ENCODE measurements at places on chromosomes 4 and X. TPM values are rescaled to one million over a fixed set of nuclear protein-coding genes. Genes with fewer than 3 reads are reported as not detected.

The BEX1 gene
- 1.2 TPM for total RNA-seq

The TMSB15B gene
- total RNA-seq: 3.9 TPM

The NDST3 gene
- 6.5 TPM for total RNA-seq

The RAB40A gene
- 11.3 TPM for total RNA-seq

- no peak for DNase-seq
These were observed 23.9 kb upstream of the MSN start for GRCh38 chrX:65643531-65644052.

DNA sequence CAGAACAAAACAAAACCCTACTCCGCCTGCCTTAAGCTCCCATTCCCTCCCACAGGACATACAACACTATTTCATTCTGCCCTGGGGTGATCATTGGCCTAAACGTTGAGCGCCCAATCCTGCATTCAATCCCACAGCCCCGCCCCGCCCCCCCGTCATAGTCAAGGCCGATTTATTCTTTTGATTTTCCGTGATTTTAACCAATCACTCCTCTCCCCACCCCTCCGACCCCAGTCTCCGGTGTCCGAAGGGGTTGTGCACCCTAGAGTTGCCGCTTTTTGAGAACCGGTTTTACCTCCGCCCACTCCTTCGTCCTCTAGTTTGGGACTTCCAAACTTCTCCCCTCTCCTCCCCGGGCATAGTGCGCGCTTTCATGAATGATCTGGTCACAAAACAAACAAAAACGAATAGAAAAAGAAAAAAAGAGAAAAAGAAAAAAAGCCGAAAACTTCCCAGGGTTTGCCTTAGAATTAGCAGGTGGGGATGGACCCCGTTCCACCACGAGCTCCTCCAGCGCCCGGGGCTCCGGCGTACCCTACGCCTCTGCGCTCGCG, 446 bp upstream of the UBE2A start:
- peak; percentile 66 for DNase-seq

DNA sequence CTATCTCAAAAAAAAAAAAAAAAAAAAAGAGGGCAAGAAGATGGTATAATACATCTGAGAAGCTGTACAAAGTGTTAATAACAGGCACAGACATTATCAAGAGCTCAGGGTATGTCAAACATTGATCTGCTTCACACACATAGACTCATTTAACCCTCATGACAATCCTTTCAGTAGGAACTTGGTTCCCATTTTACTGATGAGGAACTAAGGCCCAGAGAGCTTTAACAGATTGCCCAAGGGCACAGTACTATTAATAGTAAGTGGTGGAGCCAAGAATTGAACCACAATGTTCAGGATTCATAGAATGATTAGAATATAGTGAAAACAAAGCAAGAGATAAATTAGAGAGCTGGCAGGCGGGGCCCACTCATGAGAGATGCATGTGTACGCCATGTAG, 154.4 kb downstream of the EFHC2 start:
- no peak for DNase-seq

GRCh38 chr4:124191329-124191728, 521.2 kb downstream of the ANKRD50 start:
- no peak for DNase-seq

- DNase-seq: no peak
These were observed 364.5 kb upstream of the MAD2L1 start for GRCh38 chr4:120431180-120431579.

DNA sequence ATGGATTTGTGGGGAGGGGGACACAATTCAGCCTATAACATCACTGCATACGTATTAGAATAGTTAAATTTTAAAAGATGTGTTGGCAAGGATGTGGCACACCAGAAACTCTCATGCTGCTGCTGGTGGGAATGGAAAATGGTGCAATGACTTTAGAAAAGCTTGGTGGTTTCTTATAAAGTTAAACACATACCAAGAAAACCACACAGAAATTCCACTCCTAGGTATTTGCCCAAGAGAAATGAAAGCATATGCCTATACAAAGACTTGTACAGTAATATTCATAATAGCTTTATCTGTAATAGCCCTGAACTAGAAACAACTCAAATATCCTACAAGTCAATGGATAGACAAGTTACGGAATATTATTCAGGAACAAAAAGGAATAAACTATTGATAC, 71.3 kb upstream of the PDHA1 start:
- no peak for DNase-seq

DNA sequence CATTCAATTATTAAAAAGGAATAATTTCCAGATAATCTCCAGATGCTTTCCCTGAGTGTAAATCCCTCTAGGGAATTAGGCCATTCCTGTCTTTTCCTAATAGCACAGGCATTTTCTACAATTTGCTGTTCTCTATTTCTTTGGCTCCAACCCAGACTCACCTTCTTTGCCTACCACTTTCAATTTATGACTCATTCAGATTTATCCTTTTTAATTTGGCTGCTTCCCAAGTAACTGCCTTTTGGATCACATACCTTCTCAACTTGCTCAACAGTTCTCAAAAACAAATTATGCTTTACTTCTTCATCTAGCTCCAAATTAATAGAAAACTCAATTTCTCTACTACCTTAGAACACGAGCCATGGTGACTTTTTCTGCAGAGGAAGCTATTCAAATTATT, 1166.3 kb upstream of the PCDH7 start:
- no peak for DNase-seq

DNA sequence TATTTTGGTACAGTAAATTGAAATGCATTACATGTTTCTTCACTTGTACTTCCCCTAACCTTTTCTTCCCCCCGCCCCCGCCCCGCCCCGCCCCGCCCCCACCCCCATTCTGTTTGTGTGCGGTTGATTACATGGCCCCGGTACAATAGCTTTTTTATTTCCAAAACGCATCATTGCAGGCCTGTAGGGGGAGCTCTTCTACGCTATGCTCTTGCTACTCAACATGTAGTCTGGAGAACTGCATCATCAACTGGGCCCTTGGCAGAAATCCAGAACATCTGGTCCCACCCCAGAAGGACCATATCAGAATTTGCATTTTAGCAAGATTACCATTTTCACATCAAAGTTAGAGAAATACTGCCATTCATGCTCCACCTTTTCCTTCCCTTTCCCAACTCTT, 333.3 kb upstream of the DDX53 start:
- no peak for DNase-seq
